ENCODE measurements at places on chromosomes 4 and X. TPM values are rescaled to one million over a fixed set of nuclear protein-coding genes. Genes with fewer than 3 reads are reported as not detected.

GRCh38 chrX:53681661-53682060 is 4.9 kb downstream of the HUWE1 start:
- no peak for DNase-seq

GRCh38 chr4:163343604-163344146 is at the start of gene NPY5R:
Gene NPY5R (plus strand): TSS chr4:163343892. CDS start chr4:163350274, 6,382 bp downstream.
- no peak for DNase-seq

DNA sequence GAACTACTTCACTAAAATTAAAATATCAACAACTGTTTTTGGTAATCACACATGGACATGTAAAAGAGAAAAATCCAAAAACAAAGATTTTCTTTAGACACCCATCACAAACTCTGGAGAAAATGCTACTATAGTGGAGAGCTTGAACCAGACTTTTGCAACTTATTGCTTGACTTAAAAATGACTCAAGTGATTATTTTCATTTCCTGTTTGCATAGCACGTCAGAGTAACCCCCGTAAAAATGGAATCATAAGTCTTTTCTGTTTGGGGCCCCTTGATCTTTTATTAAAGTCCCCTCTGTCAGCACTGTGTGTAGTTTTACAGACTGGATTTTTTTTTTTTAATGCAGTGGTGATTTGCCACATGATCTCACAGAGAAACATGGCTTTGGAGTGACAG is 79.5 kb downstream of the PRKG2 start:
- no peak for DNase-seq

DNA sequence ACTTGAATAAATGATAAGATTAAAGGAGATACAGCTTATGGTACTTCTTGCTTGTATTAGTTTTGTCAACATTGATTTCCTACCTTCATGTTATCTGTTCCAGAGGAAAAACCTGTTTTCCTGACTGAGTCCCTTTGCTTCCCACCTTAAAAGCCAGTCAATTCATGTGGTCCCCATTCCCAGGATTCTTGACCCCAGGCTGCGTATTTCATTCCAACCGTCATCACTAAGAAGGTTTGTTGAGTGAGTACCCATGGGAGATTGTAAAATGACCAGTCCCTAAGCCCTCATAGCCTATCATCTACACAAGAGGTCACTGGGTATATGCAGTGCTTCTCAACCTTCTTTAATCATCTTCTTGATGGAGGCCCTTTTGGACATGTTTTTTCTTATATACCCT is 52.2 kb downstream of the BEX3 start:
- no peak for DNase-seq

GRCh38 chrX:43188296-43188695 is 410.3 kb upstream of the PPP1R2C start:
- no peak for DNase-seq

DNA sequence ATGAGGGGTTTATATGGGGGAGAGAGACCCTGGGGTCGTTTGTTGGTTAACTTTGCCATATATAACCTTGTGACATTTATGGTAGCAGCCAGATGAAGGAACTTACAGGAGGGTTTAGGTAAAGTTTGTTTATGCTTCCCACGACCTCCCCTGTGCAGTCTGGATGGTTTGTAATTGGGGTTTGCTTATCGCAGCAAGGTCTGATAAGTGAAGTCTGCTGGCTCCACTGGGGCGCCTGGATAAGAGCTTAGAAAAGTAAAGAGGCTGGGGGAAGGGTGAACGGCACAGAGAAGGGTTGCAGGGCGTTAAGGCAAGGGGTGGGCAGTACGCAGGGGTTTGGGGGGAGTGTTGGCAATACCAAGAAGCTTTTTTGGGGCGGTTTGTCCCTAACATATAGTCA is 98.7 kb downstream of the KDM6A start:
- DNase-seq, result no peak

DNA sequence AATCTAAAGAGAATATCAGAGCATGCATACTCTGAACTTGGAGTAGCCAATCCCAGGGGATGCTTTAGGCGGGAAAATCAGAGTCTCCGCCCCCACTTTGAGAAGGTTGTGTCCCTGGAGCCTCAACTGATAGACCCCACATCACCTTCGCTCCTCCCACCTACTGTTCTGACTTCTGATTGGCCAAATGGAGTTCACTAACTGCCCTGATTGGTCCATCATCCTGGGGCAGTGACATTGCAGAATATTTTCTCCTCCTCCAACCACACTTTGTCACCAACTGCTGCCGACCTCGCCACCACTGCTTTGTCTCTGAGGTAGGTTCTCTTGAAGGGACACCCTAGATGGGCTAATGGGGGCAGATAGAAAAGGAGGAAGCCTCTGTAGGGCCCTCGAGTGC is 22.7 kb upstream of the SPACA5B start:
- no peak for DNase-seq

- DNase-seq, result peak; percentile 81
Measured at GRCh38 chr4:99405433-99406115, 29.6 kb downstream of the ADH7 start.

- no peak for DNase-seq
Measured at GRCh38 chrX:56974408-56974807, 20.9 kb downstream of the SPIN3 start.

- DNase-seq, result no peak
Measured at GRCh38 chrX:97787849-97788248, 904.1 kb downstream of the RPA4 start.

GRCh38 chr4:113556382-113557134 is 205.0 kb downstream of the CAMK2D start:
- no peak for DNase-seq

DNA sequence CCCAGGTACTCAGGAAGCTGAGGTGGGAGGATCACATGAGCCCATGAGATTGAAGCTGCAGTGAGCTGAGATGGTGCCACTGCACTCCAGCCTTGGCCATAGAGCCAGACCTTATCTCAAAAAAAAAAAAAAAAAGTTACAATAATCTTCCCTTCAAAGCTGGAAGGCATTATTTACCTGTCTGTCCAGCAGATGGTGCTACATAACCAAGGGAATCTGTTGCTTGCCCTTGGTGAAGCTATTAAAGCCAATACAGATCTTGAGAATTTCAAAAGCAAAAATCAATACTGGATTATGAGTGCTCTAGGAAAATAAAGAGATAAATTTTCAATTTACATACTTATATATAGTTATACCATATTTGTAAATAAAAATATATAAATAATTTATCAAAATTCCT is 25.9 kb downstream of the PKD2 start:
- DNase-seq, result no peak

DNA sequence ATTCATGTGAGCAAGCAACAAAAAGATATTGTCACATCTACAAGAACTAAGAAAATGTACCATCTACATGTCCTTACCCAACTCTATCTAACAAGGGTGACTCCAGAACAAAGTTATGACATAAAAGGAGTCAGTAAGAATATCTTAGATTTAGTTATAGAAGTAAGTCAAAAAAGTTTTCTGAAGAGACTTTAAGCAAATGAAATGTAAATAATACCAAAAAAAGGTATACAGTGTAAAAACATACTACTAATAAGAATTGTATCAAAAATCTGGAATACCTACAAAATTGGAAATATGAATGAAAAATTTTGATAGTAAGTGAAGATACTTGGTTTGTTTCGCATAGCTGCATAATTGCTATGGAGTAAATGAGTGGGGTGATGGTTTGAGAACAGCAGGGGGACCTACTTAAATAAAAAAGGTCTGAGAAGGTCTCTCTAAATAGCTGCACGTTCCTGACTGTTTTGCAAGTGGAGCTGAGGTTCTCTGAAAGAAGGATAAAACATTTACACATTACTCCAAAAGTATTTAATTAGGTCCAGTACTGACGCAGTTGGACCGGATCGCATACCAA is 51.0 kb upstream of the ENPP6 start:
- no peak for DNase-seq

DNA sequence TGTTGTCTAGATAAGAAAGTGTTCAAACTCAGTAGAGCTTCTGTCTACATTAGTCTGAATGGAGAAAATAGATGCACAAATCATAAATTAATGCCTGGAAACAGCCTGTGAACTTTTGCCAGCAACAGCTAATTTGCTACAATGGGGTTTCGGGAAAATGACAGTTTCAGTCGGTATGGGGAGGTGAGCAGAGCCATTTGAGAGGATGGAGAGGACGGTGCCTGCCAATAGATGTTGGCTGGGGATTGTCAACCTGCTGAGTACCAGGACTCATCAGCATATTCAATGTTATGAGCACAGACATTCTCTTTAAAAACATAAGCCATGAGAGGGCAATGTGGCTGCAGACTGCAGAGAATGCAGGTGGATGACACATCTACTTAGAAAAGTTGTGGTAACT is 230.3 kb upstream of the PCDH18 start:
- DNase-seq, result no peak

GRCh38 chr4:101696276-101697010 is 94.1 kb upstream of the BANK1 start:
- no peak for DNase-seq

DNA sequence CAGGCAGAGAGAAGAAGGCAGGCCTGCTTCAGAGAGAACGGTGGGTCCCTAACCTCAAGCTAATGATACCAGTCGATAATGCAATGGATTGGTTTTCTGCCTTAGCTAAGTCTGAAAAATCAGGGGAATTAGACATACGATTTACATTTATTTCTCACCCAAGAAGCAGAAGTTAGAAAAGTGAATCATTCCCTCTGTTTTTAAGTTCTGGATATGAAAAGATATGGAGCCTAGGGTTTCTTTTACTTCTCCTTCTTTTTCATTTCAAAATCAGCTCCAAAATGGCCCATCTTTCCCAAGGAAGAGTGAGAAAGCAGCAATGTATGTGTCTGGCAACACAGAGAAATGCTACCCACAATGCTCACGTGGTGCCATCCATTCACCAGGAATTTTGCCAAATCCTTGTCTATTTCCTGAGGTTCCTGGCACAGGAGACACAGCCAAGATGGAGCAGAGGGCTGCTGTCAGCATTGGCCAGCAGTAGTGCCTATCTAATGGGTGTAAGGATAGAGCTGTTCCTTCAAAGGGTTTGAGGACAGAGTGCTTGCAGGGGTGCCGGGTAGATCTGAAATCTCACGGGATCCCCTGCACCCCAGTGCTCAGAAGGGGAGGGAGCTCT is 231.5 kb downstream of the MAML3 start:
- no peak for DNase-seq

DNA sequence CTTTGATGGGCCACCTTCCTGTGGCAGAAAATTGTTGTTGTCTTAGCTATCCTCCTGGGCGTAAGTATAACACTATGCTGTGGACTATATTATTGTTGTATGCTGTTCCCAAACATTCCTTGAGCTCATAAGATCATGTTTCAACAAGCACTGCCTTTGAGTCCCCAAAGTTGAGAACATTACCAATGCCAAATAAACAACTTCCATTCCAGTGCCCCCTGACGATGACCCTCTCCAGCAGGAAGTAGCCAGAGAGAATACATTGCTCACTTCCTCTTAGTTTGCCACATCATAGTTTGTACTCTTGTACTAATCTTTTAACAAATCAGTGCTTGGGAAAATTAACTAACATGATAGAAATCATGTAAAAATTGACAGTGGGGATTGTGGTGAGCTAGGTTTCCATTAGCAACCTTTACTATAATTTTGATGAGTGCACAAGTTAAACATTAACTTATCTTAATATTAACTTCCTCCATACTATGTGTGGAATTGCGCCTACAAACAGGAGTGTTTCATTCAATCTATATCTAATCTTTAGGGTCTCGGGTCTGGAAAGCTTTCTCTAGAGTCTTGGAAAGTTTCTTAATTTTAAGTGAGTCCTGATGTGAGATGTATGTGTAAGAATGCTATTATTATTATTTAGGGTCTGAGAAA is 20.3 kb upstream of the DHX15 start:
- no peak for DNase-seq

DNA sequence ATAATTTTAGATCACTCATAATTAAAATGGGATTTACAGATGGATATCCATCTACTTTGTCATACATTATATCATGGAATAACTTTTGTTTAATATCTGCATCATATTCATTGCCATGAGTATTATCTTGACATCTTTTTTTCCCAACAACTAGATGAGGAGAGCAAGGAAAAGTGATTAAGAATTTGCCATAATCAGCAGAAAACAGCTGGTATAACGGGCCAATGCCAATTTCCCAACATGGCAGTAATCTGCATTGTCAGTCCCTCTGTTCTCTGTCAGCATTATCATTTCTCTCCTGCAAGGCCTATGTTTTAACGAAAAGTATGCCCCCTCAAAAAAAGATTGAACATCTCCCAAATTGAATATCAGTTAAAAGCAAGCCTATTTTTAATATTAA is 314.0 kb downstream of the FRMPD4 start:
- no peak for DNase-seq

- no peak for DNase-seq
Measured at GRCh38 chr4:70943114-70943513, 40.9 kb downstream of the MOB1B start.

DNA sequence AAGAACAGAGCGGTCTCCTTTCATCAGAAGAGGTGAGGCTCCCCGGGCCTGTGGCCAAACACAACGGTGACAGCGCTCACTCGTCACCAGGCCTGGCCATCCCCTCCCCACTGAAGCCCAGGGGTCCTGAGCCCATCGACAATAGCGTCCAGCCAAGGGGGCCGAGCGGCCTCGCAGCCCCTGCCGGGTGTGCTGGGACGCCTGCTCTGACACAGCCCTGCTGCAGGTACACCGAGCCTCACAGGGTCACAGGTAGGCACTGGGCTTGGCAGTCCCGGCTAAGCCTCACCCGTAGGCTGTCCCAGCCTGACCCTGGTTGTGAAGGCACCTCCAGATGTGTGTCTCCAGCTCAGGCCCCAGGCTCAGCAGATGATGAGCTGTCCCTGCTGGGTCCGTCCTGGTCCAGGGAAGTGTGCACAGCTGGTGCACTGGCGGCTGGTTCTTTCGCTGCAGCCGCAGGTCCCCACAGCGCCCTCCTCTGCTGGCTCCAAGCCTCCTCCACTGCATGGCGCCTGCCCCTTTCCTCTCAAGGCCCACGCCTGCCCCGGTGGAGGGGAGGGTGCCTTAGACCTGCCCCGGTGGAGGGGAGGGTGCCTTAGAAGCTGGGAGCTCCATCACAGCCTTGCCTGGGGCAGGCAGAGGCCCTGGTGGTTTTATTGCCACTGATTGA is 21.5 kb downstream of the UVSSA start:
- peak; percentile 53 for DNase-seq

- no peak for DNase-seq
Measured at GRCh38 chr4:36761607-36762006, 480.2 kb downstream of the DTHD1 start.

- no peak for DNase-seq
Measured at GRCh38 chrX:38117485-38117884, 103.2 kb downstream of the SRPX start.

GRCh38 chr4:88098993-88099752 is 59.3 kb downstream of the ABCG2 start:
- no peak for DNase-seq

SLIT2 gene
- 2.8 TPM for total RNA-seq

PRRG3 gene
- total RNA-seq, result 1.1 TPM

ATP10D gene
- 33.8 TPM for total RNA-seq

MAGEA2B gene
- total RNA-seq, result not detected

C4orf50 gene
- not detected for total RNA-seq

DCAF8L2 gene
- total RNA-seq, result not detected
